Naive thymus-derived CD8-positive, alpha-beta T cell (primary cell): ENCODE measurements at places on chromosomes 12 and 14. TPM values are rescaled to one million over a fixed set of nuclear protein-coding genes. Genes with fewer than 3 reads are reported as not detected.
A peak's percentile ranks its signal among the peaks of the same experiment; 100 is the strongest.

DNA sequence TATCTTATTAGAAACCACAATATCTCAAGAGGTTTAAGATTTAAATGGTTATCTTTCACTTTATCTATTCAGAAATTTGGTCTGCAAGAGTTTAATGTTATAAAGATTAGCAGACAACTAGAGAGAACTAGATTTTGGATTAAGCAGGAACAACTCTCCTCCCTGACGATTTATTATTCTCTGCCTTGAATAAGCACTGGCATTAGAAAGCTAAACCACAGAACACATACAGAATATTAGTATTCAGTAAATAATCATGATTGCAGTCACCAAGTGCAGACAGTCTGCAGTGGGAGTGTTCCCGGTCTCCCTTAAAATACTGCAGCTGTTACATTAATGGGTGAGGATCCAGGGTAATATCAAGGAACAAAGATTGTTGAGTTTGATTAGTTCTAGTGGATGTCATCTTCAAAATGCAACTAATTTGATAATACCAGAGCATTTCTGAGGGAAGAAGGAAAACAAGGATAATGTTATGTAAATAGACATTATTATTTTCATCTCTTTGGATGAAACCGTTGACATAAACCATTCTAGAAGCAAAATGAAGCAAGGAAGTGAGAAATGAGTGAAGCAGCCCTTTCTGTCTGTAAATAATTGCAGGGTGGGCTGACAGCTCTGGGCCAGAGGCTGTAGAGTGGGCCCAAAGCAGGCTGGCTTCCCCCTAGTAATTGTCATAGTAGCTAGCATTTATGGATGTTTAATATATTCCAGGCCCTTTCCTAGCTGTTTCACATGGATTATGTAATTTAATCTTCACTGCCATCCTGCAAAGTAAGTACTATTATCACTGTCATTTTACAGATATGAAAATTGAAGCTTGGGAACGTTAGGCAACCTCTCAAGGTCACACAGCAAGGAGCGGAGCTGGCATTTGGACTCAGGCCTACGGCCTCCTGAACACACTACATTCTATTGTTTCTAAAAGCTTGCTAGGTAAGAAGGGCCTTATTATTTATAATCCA is 79.4 kb downstream of the DYRK2 start:
- no peak for DNase-seq
- no peaks in the 10 kb centered on the region for H3K36me3 ChIP-seq
- H3K27ac ChIP-seq, result no peak overlapping the region
- no peaks in the 10 kb centered on the region for H3K27me3 ChIP-seq
- H3K4me1 ChIP-seq, result no peaks in the 10 kb centered on the region
- no peak overlapping the region for H3K4me3 ChIP-seq

GRCh38 chr12:129161511-129161910 is 308.2 kb downstream of the GLT1D1 start:
- H3K4me1 ChIP-seq, result no peaks in the 10 kb centered on the region
- no peaks in the 10 kb centered on the region for H3K27me3 ChIP-seq
- H3K4me3 ChIP-seq, result no peak overlapping the region
- no peaks in the 10 kb centered on the region for H3K36me3 ChIP-seq
- H3K27ac ChIP-seq, result no peak overlapping the region

DNA sequence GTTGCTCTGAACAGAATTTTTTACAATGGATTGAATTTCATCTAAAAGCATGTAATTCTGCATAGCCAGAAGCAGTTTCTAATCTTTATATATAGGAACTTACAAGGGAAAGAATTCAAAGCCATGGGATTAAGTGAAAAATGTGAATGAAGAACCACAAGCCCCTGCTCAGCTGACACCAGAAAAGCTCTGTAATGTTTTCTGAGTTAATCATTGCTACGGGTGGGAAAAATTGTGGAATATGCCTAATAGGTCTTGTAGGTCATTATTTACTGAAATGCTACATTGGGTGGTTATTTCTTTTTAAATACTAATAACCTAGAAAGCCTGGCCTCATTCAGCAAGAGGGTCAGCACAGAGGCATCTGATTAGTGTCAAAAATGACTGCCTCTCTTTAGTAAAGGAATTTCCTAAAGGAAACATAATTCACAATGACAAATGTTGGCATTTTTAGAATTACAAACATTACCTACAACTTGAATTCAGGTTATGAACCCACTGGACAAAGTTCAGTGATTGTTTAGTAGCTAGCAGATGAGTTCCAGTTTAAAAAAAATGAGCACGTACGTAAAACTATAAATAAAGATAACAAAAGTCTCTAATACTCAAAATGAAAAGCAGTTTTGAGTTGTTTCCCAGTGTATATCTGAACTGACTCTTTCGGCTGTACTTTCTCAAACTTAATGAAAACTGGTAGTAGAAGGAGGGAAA is 75.3 kb downstream of the BMP4 start:
- H3K27ac ChIP-seq, result no peak overlapping the region
- no peak overlapping the region for H3K4me3 ChIP-seq
- no peaks in the 10 kb centered on the region for H3K4me1 ChIP-seq
- DNase-seq, result no peak
- H3K27me3 ChIP-seq, result peaks cover 21% of the 10 kb centered on the region

- peak overlapping the region; percentile 83 for H3K27ac ChIP-seq
- DNase-seq, result no peak
- no peaks in the 10 kb centered on the region for H3K27me3 ChIP-seq
These were observed 25.2 kb downstream of the RASSF3 start for GRCh38 chr12:64635356-64635998.

NANOG gene
- polyA plus RNA-seq, result 0.02 TPM

LUM gene
- polyA plus RNA-seq, result not detected
